ENCODE measurements at places on chromosomes 2 and 18.
A peak's percentile ranks its signal among the peaks of the same experiment; 100 is the strongest.

- no peak for DNase-seq
Observed at GRCh38 chr2:219409619-219410018, 8.6 kb upstream of the DES start.

DNA sequence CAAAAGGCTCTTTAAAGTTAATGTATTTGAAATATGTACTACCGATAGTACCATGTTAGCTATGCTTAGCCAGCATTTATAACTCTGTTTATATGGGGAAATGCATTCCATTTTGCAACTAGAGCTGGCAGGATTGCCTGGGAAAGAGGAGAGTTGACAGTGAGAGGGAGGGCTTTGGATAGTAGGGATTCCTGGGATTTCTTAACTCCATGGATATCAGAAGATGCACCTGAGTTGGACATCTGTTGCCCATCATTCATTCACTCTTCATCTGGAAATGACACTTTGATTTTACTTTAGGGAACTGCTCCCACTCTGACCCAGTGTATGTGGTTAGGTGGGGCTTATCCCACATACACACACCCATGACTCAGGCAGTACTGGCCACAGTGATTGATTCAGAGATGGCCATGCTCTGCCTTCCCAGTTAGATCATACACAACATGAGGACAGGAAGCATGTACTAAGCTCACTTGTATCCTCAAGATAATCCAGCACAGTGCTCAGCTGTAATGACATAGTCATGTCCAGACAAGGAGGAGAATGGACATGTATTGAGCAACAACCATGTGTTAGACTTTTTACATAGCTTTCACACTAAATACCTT, 248.8 kb downstream of the MREG start:
- no peak for DNase-seq

DNA sequence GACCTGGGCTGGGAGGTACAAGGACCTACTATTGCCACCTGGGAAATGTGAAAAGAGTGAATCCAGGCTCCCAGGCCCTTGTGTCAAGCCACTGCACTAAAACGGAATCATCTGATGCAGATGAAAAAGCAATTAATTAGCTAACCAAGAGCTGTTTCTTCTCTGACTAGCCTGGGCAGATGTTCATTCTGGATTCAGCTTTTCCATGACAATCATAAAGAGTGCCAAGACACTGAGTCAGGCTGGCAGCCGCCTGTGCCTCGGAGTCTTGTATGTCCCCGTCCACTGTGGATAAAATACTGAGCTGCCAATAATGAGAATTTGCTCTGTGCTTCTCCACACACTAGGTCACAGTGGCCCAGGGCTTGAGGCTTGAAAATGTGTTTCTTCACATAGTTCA, 21.7 kb upstream of the LCLAT1 start:
- DNase-seq, result no peak

- no peak for DNase-seq
Observed at GRCh38 chr2:205129531-205129930, 552.8 kb upstream of the NRP2 start.

- no peak for DNase-seq
Observed at GRCh38 chr2:86747711-86748639, 27.9 kb downstream of the RMND5A start.

DNA sequence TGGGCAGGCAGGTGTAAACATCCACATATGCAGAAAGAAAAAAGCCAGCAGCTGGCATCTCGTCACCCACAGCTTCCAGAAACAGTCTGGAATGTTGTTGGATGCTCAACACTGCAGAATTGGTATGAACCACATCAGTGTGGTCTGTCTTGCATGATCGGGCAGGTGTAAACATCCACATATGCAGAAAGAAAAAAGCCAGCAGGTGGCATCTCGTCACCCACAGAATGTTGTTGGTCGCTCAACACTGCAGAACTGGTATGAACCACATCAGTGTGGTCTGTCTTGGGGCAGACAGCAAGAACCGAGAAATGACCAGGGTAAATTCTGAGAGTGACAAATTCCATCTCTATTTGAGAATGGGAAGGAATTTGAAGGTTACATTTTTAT, 39.6 kb downstream of the DOCK10 start:
- DNase-seq, result peak; percentile 64

GRCh38 chr18:10114717-10115463, 201.1 kb downstream of the VAPA start:
- DNase-seq, result no peak

DNA sequence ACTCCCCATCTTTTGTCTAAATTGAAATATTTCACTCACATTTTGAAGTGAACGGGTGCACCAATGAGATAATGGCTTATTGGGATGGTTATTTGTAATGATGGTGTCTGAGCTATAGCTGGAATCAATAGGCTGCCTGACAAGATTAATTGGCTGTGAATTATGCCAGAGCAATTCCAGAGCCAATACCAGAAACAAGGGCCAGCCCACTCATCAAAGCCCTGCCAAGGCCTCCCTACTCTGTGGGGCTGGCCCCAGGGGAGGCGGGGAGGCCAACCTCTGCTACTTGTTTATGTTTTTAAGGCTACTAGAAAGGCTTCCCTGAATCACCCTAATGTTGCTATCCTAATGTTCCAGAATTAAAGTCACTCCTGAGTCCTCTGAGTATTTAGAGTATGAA, 29.1 kb upstream of the NEMP2 start:
- DNase-seq, result no peak

GRCh38 chr2:43083710-43084698, 142.4 kb downstream of the ZFP36L2 start:
- no peak for DNase-seq

DNA sequence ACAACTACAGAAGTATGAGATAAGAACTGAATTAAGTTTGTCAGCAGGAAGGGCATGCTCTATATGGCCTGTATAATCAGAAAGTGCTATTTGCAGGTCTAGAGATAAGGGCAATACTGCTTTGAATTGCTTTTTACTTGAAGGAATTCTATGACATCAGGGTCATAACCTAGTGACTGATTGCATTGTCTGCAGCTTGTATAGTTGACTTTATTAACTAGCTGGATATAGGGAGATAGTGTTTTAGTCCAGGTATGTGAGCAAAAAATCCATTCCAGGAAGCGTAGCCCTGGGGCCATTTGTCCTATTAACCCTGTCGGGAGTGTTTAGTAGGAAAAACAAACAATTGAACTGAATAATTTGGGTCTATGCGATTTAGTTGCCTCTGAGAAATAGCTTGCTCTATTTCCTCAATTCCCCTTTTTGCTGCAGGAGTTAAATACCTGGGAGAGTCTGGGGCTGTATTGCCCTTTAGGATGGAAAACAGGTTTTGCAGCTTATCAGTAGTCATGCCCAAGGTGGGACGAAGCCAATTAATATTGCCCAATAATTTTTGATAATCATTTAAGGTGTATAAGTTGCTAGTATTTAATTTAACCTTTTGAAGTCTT, 30.0 kb downstream of the HTR2B start:
- no peak for DNase-seq

DNA sequence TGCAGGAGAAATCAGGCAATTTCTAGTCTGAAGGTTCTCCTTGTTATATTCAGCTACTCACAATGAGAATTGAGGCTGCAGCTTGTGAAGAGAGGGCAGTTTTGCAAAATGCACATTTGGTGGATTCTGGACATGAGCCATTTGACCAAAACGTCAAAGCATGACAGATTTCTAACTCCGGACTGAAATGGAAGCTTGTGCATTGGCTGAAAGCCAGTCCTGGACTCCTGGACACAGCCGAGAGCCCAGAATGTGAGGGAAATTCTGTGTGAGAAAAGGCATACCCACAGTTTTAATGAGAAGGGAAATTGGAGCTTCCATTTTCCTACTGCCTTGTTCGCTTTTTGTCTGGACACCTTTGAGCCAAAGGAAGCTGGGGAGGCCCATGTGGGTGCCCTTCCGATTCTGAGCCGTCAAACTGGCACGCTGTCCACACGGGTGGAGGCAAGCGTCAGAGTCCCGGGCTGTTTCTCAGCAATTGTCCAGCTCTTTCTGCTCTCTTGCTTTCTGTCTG, 23.7 kb upstream of the ROCK2 start:
- DNase-seq, result no peak

GRCh38 chr18:62566199-62566598, 43.4 kb downstream of the ZCCHC2 start:
- DNase-seq, result no peak

- no peak for DNase-seq
Observed at GRCh38 chr2:165660361-165660760, 133.7 kb downstream of the GALNT3 start.

GRCh38 chr2:233267516-233268245, 16.2 kb downstream of the ATG16L1 start:
- no peak for DNase-seq

DNA sequence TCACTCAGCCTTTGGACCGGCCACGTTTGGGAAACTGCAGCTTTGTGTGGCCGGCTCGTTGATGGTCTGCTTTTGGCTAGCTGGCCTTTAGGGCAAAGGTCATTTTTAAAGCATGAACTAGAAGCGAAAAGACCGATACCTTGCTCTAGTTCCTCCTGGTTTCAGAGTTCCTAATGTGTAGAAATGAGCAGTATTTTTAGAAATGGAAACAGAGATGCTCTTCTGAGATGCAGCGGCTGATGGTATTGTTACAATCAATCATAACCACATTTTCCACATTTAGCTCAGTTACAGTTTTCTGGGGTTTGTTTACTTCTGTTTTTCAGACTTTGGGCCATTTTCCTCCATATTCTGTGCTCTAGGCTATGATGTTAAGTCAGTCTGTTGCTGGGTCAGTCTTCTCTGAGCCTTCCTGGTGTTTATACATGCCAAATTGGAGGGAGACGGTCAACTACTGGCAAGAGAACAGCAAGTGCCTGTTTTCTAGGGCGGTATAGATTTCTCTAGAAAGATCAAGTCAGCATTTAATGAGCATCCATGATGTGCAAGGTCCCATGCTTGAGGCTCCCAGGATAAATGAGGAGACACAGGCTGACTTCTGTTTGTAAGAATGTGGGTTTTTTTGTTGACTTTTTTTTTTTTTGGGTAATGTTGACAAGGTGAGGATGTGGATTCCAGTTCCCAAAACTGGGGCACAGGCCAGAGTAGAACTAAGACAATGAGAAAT, 28.0 kb downstream of the RNF144A start:
- no peak for DNase-seq

GRCh38 chr2:17441055-17441771, 77.0 kb downstream of the RAD51AP2 start:
- no peak for DNase-seq

DNA sequence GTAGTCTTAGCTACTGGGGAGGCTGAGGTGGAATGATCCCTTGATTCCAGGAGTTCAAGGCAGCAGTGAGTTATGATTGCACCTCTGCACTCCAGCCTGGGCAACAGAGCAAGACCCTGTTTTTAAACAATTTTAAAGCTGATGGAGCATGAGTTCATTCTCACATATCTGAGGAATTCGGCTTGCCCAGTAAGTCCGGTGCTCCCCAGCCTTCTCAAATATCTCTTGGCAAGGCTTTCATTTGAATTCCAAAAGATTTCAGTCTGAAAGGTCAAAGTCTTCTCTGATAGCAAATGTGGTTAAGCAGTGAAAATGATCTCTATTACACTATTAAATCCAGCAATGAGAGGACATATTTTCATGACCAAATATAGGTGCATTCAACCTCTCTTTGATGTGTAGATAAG, 27.9 kb downstream of the PIEZO2 start:
- DNase-seq, result no peak

DNA sequence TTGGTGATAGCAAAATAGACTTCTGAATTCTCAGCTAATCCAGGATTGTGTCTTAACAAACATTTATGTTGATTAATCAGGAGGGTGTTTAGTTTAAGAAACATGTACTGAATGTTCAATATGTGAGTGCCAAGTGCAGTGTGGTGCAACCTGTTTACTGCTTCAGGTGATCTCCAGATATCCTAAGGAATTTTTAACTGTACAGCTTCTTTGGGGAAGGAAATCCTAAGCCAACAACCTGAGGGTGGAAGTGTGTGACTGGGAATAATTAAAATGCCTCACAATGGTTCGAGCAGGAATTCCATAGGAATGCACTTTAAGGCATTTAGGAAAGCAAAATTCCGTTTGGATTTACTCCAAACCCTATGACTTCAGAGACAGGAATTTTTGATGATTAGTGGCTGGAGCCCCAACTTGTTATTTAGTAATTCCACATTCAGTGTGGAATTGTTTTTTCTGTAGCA, 16.4 kb downstream of the CRIM1 start:
- no peak for DNase-seq

GRCh38 chr2:64392529-64392928, 61.4 kb upstream of the LGALSL start:
- no peak for DNase-seq

DNA sequence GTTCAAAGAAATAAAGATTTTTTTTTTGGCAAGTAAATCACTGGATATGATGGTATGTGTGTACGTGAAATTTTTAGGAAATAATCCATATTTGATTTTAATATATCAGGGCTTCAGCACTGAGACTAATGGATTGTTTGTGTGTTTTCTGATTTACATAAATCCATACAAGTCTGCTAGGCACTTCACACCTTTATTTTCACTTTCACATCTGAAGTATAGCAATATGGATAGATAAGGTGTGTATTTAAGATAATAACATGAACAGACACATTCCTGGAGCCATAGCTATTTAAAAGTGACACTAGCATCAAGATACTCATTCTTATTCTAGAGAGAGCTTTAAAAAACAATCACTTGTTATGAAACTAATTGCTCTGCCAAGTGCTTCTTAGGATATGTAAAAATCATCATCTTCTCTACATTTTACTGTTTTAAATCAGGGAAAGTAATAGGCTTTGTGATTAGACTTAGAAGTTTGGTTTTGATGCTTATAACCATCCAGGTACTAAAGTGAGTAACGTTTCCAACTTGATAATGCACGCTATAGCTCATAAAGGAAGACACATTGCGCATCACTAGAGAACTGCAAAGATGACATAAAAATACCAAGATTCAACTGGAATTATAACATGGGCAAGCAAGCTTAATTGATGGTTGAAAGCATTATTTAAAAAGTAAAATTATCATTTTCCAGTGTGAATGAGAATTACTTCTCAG, 208.9 kb downstream of the ZEB2 start:
- no peak for DNase-seq

GRCh38 chr18:57051657-57052044, 95.2 kb upstream of the BOD1L2 start:
- DNase-seq, result no peak

DNA sequence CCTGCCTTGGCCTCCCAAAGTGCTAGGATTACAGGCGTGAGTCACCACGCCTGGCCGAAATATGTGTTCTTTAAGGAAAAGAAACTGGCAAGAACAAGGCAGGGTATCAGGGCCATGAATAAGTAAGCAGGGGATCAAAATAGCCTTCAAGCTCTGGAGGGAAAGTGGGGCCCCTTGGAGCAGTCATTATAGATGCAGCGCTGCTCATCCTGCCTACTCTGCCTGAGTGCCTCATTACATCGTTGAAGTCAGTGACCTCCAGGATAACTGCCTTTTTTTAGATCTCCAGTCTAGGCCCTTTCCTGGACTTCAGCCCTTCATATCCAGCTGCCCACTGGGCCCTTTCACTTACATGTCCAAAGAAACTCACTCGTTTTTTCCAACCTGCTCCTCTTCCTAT, 69.8 kb upstream of the PPM1B start:
- DNase-seq, result no peak

GRCh38 chr2:240320204-240320993, 115.1 kb upstream of the GPC1 start:
- no peak for DNase-seq

All from SHP77 (cell line).